ENCODE measurements at places on chromosomes 3 and 15.

GRCh38 chr3:98900265-98901118 is 1.0 kb downstream of the DCBLD2 start:
- DNase-seq: no peak

DNA sequence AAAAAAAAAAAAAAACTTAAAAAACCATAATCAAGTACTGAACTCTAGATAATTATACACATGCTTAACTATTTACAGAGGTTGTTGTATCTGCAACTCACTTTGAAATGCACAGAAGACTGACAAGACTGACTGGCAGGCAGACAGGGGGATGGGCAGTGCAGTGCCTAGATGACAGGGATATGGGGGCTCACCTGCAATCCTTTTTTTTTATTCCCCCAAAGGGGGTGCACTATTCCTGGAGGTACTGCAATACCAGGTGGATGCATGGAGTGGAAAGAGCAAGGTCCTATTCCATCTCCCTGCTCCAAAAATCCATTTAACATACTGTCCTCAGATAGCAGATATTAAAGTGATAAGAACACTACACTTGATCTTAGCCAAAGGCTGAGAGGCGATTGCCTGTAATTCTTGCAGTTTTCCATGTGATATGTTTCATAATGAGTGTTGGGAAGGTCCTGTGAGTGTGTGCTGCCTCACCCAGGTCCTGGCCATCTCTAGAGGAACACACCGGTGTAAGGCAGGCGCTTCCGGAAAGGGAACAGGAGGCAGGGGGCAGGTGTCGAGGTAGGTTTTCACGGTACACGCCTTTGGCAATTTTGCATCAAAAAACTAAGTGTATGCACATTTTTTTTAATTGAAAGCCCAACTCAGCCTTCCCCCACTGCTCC is 22.7 kb downstream of the SEC61A1 start:
- no peak for DNase-seq

- DNase-seq: peak; percentile 30
Measured at GRCh38 chr15:78149805-78150751, 916 bp downstream of the IDH3A start.

GRCh38 chr15:80904998-80905397 is 84.6 kb downstream of the MESD start:
- DNase-seq: no peak

- DNase-seq: no peak
Measured at GRCh38 chr3:184448321-184449160, 68.7 kb downstream of the CHRD start.

- DNase-seq: peak; percentile 38
Measured at GRCh38 chr3:196739671-196740480, at the start of gene PAK2. Gene PAK2, plus strand, starts transcription at chr3:196739857. Its CDS starts 42,790 bp downstream, at chr3:196782647.

DNA sequence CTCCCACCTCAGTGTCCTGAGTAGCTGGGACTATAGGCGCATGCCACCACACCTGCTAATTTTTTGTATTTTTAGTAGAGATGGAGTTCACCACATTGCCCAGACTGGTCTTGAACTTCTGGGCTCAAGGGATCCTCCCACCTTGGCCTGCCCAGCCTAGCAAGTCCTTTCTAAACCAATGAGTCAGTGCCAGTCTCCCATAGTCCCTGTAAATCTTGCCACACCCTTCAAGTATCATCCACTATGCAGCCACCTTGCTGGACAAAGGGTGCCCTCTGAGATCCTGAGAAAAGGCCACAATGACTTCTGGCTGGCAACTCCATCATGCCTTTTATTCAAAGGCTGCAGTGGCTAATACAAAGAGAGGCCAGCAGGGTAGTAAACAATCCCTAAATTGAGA is 184.0 kb downstream of the ABHD5 start:
- no peak for DNase-seq

- DNase-seq: no peak
Measured at GRCh38 chr3:158453865-158454264, 117.1 kb upstream of the MLF1 start.

GRCh38 chr3:141250342-141250741 is 18.7 kb downstream of the PXYLP1 start:
- DNase-seq: no peak

DNA sequence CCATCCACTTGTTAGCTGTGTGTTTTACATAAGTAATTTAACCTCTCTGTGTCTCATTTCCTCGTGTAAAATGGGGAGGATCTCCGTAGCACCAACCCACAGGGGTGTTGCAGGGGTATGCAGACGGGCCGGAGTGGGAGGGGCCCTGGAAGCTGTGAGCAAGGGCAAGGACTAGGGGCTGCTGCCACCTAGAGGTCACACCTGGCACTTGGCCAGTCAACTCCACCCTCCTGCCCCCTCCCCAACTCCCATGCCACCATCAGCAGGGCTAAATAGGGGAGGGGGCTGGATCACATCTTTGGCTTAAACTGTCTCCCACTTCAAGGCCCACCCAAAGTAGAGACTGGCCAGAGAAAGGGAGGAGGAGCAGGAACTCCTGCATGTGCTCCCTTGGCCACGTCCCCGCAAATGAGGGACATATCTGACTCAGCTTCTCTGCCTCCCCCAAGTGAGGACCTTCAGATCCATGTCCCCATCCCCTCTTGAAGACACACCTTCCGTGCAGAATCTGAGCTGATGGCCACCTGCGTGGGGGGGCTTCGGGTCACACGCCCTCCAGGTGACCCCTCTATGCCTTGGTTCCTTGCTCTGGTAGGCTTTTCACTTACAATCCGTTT is 2.6 kb downstream of the CCDC9B start:
- DNase-seq: peak; percentile 38

- no peak for DNase-seq
Measured at GRCh38 chr15:29756358-29757267, 65.7 kb downstream of the TJP1 start.

- DNase-seq: no peak
Measured at GRCh38 chr3:114365909-114366308, 72.1 kb downstream of the TIGIT start.

DNA sequence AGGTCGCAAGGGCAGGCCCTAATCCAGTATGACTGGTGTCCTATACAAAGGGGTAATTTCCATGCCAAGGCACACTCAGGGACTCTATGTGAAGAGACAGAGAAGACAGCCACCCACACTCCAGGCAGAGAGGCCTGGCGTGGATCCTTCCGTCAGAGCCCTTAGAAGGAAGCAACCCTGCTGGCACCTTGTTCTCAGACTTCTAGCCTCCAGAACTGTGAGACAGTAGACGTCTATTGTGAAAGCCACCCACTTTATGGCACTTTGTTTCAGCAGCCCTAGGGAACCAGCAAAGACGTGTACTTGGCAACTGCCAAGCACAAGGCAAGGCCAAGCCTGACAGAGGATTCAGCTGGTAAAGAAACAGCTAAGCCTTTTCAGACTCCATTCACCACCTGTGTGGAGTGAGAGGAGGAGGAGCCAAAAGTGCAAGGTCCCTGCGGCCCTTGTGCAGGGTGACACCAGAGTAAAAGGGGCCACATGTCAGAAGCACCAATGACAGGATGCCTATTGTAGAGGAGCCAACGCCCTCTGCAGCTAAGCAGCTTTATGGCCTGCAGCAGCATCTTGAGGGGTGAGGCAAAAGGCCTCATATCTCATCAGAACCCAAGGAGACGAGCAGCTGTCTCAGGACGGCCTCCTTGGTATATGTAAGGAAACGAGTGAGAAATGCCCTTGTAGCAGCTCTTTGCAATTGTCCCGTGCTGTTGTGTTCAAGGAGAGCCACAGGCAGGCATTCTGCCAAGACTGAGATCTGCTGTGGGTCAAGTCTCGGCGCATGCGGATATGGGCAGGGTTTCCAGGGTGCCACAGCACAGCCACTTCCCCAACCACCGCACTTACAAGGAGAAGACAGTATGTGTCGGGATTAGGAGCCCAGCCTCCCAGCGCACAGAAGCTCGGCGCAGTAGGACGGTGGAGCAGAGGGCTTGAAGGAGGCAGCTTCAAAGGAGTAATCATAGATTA is 121.5 kb upstream of the LIPC start:
- no peak for DNase-seq

DNA sequence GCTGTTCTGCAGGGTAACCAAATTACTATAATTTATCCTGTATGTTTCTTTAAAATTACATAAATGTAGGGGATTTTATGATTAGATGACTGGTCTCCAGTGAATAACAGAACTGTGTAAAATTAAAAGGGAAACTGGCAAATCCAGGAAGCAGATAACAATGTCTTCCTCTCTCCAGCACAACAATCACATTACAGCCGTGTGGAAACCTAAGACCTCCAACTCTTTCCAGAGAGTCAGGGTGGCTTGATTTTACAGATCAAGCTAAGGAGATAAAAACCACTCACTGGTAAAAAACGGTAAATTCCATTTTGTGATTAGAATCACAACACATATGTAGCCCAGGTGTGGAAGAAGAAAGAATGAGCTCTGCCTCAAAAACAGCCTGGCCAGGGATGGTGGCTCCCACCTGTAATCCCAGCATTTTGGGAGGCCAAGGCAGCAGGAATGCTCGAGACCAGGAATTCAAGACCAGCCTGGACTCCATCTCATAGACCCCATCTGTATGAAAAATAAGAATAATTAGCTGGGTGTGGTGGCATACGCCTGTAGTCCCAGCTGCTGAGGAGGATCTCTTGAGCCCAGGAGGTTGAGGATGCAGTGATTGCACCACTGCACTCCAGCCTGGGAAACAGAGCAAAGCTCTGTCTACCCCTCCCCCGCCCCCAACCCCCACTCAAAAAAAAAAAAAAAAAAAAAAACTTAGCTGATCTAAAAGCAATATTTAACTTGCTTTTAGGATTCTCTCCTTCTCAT is 29.0 kb downstream of the IL17RD start:
- no peak for DNase-seq

DNA sequence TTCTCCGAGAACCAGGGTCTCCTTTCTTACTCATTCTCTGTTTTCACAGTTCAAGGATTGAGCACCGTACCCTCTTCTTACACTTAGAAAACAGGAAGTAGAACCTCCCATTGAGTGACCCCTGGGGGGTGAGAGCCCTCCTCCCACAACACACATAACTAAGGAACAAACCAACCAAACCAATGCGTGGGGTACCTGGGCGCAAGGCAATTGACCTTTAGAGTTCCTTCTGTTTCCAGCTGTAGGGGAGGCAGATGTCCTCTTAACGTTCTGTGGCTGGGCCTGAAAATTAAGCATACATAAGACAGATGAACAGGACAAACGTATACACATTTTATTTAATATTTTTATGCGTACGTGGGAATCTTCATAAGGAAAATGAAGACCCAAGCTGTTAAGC is 33.5 kb upstream of the TIMP4 start:
- no peak for DNase-seq

DNA sequence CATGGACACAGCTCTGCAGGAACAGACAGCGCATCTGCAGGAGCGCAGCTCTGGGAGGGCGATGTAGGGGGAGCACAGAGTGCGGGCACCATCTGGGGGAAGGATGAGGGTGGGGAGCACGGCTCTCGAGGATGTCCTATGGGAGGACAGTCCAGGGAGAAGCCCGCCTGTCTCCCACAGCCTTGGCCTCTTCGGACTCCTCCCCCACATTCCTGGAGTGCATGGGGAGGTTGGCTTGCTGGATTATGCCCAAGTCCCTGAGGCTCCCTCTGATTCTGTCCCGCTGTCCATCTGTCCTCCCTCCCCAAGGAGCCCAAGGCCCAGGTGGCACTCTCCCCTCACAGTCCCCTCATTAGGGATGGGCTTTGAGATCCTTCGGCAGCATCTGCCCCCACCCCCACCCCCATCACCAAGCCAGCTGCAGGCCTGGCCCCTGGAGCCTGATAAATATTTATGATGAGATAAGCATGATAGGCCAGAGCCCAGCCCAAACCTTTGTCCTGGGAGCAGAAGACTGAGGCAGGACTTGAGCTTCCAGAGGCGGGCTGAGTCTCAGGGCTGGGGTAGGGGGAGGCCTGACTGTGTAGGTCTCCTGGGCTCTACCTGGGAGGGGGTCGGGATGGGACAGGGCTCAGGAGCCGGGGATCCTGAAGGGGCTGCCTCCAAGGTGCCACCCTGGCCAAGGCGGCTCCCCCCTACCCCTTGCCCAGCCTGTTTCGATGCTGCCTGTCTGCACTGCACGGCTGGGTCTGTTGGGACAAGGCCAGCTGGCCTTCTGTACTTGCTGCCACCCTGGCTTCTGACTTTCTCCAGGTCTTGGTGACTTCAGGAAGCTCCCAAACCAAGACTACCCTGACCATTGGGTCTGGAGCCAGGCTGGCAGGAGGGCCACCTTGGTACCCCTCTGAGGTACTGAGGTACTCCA is 28.6 kb upstream of the SEMA3F start:
- no peak for DNase-seq

DNA sequence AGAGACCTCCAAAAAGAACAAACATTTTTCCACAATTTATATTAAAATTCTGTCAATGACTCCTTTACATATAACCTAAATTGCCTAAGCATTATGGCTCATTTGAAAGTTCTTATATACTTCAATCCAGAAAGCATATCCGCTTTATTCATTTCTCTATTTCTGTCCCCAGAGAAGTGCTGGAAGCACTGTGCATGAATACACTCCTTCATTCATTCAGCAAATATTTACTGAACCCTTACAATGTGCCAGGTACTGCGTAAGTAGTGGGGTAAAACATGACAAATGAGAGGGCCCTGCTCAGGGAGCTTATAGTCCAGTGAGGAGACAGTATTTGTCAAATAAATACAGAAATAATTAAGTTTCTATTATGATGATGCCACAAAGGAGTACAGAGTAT is 3.3 kb downstream of the PDCD10 start:
- peak; percentile 84 for DNase-seq

- no peak for DNase-seq
Measured at GRCh38 chr3:48268381-48268935, 27.6 kb downstream of the ZNF589 start.
